ENCODE measurements at places on chromosomes 3 and 15.

DNA sequence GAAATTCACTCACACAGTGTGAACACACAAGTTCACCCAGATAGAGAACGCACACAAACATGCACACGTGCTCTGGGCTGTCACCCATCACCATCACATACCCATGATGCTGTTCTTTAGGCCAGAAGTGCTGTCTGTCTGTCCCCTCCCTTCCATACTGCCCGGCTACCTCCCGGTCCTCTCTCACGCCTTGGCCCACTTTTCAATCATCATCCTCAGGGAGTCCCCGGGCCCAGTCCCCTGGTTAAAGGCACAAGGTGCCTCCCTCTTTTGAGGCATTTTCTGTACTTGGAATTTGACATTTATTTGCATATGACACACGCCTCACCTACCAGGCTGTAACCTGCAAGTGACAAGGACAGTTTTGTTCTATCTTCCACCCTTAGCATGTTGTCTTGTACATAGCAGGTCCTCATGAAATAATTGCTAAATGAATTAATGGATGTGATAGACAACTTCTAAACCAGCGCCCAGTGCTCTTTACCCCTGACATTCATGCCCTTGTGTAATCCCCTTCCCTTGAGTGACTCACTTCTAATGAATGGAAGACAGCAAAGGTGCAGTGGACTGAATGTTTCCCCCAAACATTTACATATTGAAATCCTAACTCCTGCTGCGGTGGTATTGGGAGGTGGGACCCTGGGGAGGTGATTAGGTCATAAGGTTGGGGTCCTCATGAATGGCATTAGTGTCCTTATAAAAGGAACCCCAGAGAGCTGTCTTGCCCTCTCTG is 73.9 kb upstream of the ADPGK start:
- DNase-seq, result no peak

- DNase-seq, result no peak
Observed at GRCh38 chr3:40660554-40660953, 135.8 kb downstream of the ZNF621 start.

DNA sequence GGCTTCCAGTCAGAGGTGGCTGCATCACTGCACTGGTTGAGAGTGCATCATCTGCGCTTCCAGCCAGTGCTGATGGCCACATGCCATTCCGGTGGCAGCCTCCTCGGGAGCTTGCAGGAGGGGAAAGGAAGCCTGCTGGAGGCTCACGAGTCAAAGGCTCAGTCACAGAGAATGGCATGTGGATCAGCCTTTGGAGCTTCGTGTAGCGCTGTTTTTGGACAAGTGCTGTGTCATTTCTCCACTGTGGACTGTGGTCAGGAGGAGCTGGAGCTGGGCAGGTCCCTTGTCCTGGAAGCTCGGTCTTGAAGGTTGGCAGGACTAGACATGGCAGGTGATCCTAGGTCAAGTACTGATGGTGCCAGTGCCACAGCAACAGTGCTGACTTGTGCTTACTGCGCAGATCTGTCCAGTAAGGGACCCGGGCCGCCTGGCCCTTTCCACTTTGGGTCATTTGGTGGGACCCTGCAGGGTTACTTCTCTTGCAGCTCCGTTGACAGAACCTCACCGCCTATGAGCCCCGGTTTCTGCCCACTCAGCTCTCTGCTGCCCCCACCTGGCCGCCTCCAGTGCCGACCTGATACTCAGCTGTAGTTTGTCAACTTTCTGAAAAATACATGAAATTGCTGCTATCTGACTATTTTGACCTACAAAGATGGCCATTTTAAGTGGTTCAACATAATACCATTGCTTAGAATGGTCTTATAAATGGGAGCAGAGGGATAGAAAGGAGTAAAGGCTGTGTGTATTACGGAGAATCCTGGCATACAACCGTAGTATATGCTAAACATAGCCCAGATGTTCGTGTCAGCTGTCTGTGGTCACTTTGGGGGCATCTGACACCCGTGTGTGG is 27.6 kb upstream of the TRPM1 start:
- peak; percentile 18 for DNase-seq

DNA sequence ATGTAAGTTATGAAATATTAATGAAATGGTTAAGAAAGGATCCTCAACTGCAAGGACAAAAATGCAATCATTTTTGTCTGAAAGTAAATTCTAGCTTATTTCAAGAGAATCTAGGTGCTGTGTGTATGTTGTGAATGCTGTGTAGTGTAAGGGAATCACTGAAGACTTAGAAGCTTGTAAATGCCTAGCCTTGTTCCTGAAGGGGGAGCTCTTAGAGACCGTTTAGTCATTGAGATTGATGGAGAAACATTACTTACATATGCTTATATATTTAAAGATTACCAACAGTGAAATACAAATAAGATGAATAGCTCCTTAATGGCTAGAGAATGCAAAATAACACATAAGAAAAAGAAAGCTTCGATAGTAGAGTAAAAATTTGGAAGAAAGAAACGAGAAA is 67.9 kb downstream of the CNTN4 start:
- DNase-seq, result no peak

DNA sequence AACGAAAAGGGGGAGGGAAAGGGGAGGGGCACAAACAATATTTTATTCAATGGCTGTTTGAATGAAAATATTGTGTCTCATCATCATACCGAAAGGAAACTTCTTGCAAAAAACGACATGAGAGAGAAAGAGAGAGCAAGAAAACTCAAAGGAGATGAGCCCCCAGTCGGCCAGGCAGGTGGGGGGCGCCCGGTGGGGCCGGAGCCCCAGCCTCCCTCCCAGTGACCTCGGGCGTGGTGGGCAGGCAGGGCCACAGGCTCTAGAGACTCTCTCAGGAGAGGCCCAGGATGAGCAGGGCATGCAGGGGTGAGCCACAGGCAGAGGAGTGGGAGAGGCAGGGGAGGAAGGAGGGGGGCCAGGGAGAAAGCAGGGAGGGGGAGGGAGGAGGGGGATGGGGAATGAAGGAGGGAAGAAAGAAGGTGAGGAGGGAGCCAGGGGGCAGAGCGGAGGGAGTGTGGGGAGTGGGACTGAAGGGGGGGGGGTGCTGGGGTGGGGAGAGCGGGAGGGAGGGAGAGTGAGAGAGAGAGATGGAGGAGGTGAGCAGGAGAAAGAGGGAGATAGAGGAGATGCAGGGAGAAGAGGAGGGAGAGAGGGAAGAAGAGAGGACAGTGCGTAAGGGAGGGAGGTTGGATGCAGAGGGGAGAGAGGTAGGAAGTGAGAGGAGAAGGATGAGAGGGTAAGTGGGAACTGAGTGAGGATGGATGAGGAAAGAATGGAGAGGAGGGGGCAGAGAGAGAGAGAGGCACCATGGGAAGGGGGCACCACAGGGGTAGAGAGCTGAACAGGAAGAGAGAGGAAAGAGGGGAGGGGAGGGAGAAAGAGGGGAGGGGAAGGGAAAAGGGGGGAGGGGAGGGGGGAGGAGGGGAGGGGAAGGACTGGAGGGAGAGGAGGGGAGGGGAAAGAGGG is 14.1 kb upstream of the TMEM115 start:
- DNase-seq, result no peak

GRCh38 chr3:126982126-126982470 is 817 bp upstream of the PLXNA1 start:
- no peak for DNase-seq

- peak; percentile 2 for DNase-seq
Observed at GRCh38 chr3:167733961-167734497, 663 bp downstream of the PDCD10 start.

GRCh38 chr15:101175401-101175800 is 76.4 kb downstream of the CHSY1 start:
- no peak for DNase-seq

- DNase-seq, result no peak
Observed at GRCh38 chr15:96181217-96181616, 149.3 kb upstream of the NR2F2 start.

DNA sequence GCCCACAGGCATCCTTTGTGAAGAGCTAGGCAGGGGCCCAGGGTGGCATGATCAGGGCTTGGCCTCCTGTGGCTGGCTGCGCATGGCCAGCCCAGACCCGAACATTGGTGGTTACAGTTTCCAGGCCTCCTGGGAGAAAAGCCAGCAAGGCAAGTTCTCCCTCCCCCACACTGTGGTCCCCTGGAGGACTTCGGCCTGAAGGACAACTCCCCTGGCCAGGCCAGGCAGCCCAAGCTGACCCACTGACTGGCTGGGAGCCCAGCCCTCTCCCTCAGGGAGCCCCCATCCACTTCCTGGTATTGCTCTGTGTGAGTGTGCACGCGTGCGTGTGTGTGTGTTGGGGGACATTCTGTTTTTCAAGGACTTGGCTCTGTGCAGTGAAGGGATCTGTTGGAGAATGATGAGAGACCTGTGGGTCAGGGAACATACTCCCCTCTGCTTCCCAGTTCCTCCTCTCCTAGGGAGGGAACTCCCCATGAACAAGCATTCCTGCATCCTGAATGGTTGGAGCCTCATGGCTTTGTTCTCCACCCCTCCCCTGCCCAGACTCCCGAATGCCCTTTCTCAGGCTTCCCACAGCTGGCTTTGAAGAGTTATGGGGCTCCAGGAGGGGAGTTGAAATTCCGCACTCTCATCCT is 29.5 kb downstream of the CORO2B start:
- peak; percentile 57 for DNase-seq

DNA sequence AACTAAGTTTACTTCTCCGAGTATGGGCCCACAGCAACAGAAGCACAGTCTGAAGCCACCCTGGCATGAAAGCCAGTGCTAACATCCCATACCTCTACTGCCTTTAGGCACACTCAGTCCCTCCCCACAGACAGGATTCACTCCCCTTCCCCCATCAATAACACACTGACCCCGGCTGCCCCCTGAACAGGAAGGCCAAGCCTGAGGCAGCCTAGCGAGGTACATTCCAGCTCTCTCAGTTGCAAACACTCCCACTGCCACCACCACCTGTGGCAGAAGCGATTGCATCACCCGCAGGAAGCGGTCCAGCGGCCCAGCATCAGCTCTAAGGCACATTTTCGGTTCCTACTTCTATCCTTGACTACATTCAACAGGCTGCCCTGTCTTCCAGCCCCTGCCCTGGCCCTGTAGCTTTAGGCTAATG is 7.0 kb upstream of the BMF start:
- DNase-seq, result no peak

GRCh38 chr15:42034628-42035434 is 14.0 kb upstream of the PLA2G4E start:
- no peak for DNase-seq

- no peak for DNase-seq
Observed at GRCh38 chr15:39538936-39539335, 41.9 kb upstream of the THBS1 start.

GRCh38 chr15:79942741-79943481 is 28.1 kb downstream of the BCL2A1 start:
- no peak for DNase-seq

DNA sequence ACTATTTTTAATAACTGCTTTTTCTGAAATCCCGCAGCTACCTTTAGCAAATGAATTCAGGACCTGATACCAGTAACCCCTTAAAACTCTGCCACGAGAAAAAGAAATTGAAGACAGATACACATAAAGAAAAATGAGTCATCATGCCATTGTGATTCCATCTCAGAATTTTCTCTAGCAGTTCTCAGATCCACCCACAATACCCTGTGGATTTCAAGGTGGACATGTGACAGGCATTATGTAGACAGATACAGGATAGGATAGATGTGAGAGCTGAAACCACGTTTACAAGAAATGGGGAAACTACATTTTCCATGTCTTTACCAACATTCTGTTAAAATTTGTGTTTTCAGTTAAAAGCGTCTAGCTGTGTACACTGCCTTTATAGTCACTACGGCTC is 291.9 kb upstream of the NR2F2 start:
- DNase-seq, result peak; percentile 9

DNA sequence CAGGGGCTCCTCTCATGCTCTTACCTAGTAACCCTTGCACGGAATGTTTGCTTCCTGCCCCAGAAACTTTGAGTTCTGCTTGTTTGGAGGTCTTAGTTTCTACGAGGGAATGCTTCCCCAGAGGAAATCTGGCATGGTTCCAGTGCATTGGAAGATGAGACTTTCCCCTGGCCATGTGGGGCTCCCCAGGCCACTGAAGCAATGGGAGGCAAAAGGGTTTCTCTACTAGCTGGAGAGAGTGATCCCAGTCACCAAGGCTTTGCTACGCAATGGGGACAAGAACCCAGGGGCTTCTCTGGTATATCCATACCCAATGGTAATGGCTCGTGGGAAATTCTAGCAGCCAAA is 44.2 kb upstream of the RPL32 start:
- no peak for DNase-seq

- no peak for DNase-seq
Observed at GRCh38 chr3:47035645-47036044, 56.2 kb downstream of the NBEAL2 start.

- no peak for DNase-seq
Observed at GRCh38 chr15:66673410-66674322, 28.4 kb upstream of the SMAD6 start.

DNA sequence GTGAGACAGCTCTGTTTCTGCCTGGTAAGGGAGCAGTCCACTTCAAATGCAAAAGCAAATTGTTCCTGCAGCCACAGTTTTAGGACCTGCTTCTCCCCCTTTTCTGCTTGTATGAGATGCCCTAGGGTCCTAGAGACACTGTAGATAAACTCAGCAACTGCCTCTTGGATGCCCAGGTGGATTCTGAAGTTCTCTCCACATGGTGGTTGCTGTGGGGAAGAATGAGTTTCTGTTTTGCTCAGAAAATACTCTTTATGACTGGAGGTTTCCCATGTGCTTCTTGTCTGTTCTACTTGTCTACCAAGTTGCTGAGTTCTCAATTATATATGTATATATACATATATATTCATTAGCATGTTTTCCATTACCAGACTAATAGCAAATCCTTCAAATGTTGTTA is 5.6 kb upstream of the ZNF80 start:
- no peak for DNase-seq

DNA sequence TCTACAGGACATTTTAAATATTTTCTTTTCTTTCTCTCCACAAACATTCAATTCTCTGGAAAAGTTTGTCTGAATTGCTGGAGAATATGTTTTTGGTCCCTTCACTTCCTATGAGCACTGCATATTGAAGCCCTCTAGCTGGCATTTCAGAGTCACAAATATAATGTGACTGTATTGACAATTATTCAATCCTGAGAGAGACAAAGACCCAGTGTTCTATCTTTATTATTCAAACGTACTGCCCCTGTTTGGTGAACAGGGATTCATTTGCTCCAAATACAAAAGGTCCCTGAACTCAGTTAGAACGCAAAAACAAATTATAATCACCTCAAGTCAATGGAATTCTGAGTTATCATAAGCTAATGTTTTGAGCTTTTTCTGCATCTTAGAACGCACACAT is 173.1 kb upstream of the CDIN1 start:
- no peak for DNase-seq

DNA sequence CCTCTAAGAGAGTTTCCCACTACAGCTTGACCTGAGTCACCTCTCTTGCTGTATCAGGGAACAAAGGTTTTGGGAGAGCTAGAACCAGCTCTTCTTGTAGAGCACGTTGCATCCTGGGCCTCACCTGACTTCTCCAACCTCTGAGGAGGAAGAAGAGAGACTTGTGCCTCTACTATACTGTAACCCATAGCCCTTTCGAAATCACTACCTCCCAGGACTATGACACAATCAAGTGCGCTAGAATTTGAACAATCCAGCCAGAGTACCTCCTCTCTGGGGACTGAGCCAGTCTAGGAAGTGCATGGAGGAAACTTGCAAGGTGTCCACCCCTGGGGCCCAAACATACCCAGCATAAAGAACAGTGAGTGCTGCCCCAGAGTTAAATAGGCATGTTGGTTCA is 192.8 kb upstream of the BHLHE40 start:
- no peak for DNase-seq
